Stimulated activated CD8-positive, alpha-beta memory T cell treated with anti-CD3 and anti-CD28 coated beads, Interleukin-12 subunit alpha, Interleukin-12 subunit beta, amount 100 ng/mL, for 1 hour (primary cell): ENCODE measurements at places on chromosomes 13 and 19.
A peak's percentile ranks its signal among the peaks of the same experiment; 100 is the strongest.

DNA sequence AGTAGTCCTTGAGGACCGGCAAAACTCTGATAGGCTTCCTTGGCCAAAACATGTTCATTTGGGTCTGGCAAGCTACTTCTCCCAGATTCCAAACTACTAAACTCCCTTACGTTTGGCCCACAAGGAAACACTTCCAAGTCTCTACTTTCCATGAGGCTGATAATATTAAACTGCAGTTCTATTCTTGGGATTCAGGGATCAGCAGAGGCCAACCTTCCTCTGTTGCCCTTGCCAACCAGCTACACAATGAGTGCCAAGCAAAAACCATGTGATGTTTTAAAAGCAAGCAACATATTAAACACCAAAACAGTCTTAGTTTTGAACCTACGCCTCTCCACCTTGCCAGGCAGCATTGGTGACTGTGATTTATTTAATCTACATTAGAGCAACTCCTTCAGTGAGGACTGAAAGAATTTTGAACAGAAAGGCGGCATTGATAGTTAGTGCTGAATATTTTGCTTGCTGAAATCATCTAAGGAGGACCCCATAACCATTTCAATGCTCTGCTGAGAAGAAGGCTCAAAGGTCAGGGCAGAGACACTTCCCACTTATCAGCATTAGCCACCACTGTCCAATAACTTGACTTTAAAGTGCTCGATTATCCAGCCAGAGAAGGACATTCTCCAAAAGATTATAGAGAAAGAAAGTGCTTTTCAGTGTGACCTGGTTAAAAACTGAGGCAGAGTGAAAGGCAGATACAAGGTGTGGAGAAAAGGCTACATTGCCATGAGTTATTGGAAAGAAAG, 287.1 kb downstream of the TBC1D4 start:
- no peak for DNase-seq

DNA sequence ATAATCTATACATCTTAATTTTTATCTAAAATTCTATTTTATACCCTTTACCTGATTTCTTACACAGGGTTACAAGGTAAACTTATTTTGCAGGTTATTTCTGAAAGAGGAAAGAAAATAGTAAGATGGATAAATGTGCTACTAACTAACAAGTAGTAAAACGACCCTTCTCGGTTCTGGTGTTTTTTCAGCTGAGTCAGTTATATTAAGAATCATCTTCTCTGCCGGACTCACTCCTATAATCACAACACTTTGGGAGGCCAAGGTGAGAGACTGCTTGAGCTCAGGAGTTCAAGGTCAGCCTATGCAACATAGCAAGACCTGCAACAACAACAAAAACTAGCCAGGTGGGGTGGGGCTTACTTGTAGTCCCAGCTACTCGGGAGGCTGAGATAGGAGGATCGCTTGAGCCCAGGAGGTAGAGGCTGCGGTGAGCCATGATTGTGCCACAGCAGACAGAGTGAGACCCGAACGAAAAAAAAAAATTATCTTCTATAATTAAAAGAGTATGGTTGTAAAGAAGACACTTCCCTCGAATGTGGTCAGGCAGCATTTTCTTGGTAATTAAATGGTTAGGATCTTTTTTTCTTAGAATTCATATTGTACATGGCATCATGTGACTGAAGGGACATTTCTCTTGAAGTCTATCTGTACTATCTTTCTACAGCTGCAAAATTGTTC, 27.9 kb upstream of the RCBTB2 start:
- DNase-seq: no peak

DNA sequence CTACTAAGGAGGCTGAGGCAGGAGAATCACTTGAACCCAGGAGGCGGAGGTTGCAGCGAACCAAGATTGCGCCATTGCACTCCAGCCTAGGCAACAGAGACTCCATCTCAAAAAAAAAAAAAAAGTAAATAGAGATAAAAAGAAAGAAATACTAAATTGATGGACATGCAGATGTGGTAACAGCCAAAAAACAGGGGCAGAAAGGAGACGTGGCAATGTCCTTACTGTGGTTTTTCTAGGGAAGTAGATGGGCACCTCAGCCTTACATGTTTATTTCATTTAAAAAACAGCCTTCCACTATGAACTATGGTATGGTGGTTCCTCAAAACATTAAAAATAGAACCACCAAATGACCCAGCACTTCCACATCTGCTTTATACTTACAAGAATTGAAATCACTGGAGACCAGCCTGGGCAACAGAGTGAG, 6.5 kb upstream of the EIF3G start:
- DNase-seq: no peak

DNA sequence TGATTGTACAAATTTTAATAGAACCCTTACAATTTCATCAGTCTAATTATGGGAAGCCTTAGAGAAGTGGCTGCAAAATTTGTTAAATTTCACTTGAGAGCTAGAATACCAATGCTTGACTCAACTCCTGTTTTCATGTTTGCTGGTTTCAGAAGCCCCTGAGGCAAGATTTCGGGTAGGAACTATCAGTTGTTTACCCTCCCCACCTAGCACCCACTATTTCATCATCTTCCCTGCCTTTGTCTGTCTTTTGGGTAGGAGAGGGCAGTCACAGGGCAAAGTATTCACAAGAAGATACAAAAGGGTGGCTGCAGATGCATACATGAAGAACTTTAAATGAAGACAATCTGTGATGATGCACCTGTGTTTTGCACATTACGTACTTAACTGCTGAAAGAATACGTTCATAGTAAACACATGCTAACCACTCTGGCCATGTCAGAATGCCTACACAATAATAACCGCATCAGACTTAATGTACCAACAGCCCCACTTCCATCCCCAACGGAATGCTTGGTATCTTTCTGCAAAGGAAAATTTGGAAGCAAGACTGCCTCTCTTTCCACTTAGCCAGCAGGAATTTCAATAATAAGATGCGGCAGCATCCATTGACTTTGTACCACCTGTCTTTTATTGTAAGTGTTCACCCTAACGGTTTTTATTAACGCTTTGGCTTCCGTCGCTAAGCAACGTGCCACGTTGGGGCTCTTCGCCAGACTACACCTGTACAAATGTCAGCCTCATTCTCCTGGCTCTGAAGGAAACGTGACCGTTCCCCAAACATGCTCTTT, 30.4 kb downstream of the TPT1 start:
- DNase-seq: no peak

- no peak for DNase-seq
Measured at GRCh38 chr19:7670790-7671189, 1.9 kb downstream of the RETN start.

DNA sequence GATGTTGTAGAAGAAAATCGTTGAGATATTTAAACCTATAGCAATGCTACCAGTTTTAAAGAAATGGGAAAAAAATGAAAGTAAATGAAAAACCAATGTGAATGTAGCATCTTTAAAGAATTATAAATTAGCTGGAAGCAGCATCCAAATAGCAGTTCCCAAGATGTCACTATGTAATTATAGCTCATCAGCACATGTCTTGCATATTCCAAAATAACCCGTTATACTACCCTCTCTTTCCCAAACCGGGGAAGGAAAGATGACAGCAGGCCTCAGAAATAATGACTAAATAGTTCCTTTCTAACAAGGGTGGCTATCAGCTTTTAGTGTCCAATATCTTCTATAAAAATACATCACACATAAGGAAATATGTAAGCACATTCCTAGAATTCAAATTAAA, 140.5 kb downstream of the FGF14 start:
- no peak for DNase-seq

- no peak for DNase-seq
Measured at GRCh38 chr19:3521104-3521445, 15.0 kb downstream of the FZR1 start.

DNA sequence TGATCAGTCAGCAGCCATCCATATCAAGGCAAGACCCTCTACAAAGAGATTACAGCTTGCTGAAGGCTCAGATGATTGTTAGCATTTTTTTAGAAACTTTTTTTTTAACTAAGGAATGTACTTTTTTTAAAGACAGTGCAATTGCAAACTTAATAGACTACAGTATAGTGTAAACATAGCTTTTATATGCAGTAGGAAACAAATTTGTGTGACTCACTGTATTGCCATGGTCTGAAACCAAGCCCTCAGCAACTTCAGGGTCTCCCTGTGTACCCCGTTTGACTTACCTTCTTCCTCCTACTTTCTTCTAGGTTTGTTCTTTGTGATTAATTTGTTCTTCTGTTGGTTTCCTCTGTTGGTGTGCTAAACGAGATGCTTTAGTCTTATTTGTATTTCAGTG, 93.0 kb upstream of the TEX29 start:
- no peak for DNase-seq

- DNase-seq: no peak
Measured at GRCh38 chr13:90868321-90868920, 479.1 kb upstream of the MIR17HG start.

- DNase-seq: no peak
Measured at GRCh38 chr13:34031610-34032009, 213.7 kb downstream of the RFC3 start.

GRCh38 chr13:110062077-110062776, 244.7 kb downstream of the COL4A1 start:
- DNase-seq: no peak

GRCh38 chr19:6801485-6802086, 29.1 kb downstream of the VAV1 start:
- DNase-seq: peak; percentile 69

DNA sequence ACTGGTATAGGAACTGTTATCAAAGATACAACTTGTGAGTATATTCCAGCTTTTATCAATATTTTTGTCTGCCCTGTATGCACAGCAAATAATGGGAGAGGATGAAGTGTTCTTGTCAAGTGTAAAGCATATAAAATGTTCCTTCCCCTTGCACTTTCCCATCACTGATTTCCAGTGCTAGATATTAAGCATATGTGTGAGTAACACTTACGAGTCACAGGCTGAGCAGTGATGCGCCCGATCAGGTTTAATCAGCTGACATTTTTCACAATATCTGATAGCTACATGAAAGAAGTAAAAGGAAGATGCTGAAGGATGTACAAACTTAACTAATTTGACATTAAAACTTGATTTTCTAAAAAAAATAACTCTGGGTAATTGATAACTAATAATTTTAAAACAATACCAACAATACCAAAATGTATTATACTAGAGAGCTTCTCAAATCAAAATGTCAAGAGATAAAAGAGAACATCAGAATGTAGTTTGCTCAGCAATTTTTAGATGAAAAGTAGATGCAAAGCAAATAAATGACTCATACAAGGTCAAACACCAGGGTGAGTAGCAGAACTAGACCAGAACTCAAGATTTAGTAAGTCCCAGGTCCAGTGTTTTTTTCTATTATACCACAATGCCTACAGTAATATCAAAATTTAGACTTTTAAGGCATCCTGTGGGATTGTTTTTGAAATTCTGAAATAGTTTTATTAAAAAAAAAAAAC, 56.4 kb downstream of the ZDHHC20 start:
- DNase-seq: no peak

GRCh38 chr13:105599477-105600037, 935.9 kb downstream of the EFNB2 start:
- DNase-seq: no peak

DNA sequence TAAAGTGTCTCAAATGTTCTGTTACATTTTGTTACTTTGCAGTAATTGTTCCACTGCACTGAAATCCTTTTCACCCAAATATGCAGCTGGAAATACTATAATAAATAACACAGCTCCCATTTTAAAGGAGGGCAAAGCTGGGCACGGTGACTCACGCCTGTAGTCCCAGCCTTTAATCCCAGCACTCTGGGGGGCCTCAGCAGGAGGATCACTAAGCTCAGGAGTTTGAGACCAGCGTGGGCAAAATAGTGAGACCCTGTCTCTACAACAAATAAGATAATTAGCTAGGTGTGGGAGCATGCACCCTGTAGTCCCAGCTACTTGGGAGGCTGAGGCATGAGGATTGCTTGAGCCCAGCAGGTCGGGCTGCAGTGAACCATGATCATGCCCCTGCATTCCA, 7.5 kb upstream of the UBAC2 start:
- DNase-seq: no peak

- DNase-seq: no peak
Measured at GRCh38 chr13:33611121-33611805, 206.7 kb upstream of the RFC3 start.

DNA sequence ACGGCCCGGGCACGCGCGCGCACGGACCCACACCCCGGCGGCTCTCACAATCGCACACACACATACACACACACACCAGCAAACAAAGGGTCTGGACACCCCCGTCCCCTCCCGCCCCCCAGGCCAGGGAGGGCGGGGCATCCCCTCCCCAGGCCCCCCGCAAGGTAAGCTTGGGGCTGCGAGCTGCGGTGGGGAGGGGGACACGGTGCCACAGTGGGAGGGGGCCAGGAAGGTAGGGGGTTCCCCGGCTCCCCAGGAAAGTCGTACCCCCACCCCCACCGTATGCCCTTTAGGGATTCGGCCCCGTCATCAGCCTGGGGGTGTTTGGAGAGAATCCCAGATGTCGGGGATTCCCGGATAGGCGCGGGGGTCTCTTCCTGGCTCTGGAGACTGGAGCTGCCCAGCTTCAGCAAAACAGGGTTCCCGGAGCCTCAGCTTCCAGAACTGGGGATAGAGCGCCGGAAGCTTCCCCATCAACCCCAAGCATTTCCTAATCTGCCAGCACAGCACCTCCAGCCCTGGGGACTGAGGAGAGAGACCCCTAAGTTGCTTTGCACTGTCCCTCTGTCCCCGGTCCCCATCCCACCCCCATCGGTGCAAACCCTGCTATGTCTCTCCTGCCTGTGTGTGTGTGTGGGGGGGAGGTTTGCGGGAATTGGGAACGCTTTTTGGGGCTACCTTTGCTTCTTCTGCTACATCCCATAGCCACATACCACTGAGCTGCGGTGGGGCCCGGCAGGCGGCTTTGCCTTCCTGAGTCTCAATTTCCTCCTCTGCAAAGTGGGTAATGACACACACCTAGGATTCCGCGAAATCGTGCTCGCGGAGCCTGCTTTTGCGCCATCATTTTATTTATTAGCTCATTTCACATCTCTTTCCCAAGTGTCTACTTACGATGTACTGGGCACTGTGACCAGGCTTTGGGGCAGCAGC, 1.8 kb upstream of the CDC37 start:
- DNase-seq: no peak

- no peak for DNase-seq
Measured at GRCh38 chr19:8387688-8388611, 2.2 kb upstream of the RAB11B start.

DNA sequence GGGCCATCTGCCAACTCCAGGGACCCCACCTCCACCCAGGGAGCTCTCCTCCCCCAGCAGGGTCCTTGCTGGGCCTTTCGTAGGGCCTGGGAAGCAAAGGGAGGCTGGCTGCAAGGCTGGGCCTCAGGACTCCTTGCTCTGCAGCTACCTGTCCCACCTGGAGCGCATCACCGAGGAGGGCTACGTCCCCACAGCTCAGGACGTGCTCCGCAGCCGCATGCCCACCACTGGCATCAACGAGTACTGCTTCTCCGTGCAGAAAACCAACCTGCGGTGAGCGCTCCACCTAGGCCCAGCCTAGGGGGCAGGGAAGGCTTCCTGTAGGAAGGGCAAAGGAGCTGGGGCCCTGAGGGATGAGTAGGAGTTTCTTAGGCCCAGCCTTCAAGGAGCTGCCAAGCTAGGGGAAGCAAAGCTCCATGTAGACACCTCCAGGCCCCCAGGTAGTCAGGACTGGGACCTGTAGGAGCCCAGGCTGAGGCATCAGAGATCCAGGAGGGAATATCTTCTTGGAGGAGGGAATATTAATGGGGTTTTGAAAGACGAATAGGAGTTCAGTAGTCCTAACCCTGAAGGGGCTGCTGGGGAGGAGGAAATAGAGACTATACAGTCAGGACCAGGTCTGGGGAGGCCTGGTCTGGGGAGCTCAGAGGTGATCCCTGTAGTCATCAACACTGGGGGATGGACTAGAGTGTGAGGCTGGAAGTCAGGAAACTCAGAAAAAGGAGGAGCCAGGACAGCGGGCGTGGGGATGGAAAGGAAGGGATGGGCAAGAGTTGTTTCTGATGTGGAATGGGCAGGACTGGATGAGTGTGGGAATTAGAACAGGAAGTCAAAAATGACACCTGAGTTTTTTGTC, 16.0 kb downstream of the GNA15 start:
- DNase-seq: no peak
